ENCODE measurements at places on chromosomes 11 and 22.

DNA sequence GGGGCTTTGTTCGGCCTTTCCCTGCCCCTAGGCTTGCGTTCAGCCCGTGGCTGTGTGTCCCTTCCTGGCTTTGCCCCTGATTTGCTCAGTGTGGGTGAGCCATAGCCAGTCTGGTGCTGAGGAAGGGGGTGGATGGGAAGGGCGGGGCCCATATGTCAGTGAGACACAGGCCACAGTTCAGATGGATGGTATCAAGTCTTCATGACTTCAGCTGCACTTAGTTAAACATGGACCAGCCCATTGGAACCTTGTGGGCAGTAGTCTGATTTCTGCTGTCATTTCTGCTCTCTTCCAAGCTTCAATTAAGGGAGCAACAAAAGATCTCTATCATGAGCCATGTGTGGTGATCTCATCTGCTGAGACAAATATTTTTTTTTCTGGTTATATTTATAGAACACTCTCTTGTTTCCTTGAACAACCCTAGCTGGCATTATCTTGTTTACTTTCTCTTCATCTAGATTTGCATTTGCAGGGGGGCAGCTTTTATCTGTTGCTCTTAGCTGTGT is 21.6 kb upstream of the PEX26 start:
- no peak for DNase-seq

DNA sequence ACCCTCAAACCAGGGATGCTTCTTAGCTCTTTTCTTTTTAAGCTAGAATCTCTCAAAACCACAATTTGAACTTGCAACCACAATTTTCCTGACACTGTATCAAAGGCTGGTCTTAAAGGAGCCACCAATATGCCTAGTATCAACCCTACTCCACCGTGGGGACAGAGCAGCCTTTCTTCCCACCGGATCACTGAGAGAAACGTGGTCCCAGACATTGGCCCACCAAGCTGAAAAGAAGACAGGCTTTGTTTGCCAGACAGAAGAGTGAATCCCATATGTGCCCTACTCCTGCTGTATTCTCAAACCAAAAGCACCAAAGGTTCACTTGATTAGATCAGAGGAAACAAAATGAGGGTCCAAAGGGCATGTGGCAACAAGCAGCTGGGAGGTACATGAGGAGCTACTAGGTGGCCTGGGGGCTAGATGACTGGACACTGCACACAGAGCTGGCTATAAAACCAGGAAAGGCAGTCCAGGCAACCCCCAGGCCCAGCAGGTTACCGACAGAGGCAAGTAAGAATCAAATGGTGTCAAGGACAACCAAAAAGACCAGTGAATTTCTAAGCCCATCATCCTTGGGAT is 3.6 kb upstream of the VWCE start:
- DNase-seq = no peak

DNA sequence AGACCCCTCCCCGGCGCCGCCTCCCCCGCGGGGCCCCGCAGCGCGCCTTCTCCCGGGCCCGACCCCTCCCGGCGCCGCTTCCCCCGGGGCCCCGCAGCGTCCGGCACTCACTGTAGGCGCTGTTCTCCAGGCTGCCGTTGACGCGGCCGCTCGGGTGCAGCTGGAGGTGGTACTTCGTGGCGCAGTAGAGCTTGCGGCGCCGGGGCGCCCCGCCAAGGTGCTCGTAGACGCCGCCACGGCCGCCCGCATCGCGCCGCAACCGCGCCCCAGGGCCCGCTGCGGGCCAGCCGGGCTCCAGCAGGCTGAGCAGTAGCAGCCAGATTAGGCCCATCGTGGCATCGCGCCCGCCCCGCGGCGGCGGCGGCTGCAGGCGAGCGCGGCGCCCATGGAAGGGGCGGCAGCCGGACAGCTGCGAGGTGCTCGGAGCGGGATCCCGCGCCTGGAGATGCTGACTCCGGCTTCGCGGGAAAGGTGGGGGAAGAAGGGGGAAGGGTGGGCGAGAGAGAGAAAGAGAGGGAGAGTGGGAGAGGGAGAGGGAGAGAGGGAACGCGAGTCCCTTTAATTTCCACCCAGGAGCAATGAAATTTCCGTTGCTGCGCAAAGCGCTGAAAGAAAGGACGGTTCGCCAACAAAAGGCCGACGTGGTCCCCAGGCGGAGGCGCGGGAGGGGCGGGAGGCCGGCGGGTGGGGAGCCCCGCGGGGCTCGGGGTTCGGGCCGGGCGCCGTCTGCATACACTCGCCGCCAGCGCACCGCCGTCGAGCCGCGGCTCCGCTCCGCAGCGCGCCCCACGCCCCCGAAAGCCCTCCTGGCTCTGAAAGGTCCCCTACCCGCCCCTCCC is at the start of gene FGF3:
Gene FGF3 (minus strand): TSS at position 814 of the 839 bp plus-strand sequence. CDS start 483 bp downstream, at position 331.
- no peak for DNase-seq

GRCh38 chr22:24107661-24108060 is 73.6 kb upstream of the SUSD2 start:
- no peak for DNase-seq

- no peak for DNase-seq
Measured at GRCh38 chr22:41092847-41093411, 537 bp downstream of the EP300 start.

DNA sequence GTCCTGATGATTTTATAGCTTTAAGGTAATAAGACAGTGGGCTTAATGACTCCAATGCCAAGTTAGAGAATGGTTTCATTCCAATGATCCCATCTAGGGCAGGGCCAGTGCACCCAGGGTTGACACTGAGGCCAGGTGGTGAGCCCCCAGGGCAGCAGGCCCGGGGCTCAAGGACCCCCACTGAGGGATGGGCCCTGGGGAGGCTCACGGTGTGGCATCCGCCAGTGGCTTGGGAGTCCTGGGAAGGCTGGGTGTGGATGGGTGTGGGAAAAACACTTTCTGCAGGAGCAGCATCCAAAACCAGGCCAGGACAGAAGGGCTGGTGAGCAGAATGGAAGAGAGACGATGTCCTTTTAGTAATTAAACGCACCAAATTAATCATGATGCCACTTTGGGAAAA is 626.3 kb downstream of the TBC1D22A start:
- DNase-seq = no peak

- no peak for DNase-seq
Measured at GRCh38 chr22:29309332-29310064, 3.0 kb downstream of the GAS2L1 start.

DNA sequence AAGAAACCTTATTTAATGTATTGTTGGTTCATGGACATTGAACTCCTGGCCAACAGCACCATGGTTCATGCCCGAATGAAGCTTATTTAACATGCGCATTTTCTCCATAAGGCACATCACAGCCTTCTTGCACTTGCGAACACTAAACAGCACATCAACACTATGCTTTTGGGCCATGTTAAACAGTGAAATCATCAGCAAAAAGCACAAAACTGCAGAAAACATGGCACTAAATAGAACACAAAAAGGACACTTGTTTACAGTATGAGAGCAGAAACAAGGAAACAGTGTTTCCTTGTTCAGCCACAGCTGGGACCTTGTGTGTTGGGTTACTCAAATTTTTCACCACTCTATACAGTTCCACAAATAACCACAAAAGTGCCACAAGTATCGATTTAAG is 122.3 kb downstream of the MSANTD4 start:
- no peak for DNase-seq

- DNase-seq = no peak
Measured at GRCh38 chr22:35593891-35594470, 23.1 kb downstream of the MB start.

- no peak for DNase-seq
Measured at GRCh38 chr11:75011872-75012271, 23.1 kb downstream of the NEU3 start.

GRCh38 chr11:127345819-127346459 is 345.4 kb upstream of the KIRREL3 start:
- no peak for DNase-seq

GRCh38 chr11:34259087-34259486 is 98.7 kb downstream of the ABTB2 start:
- no peak for DNase-seq

GRCh38 chr11:13105237-13105844 is 96.2 kb downstream of the RASSF10 start:
- no peak for DNase-seq

- DNase-seq = peak; percentile 62
Measured at GRCh38 chr22:36286096-36286957, 33.4 kb downstream of the APOL1 start.

- DNase-seq = no peak
Measured at GRCh38 chr11:120819003-120819402, 204.9 kb upstream of the TBCEL start.

GRCh38 chr22:35862697-35863096 is 145.0 kb downstream of the APOL5 start:
- no peak for DNase-seq

- peak; percentile 17 for DNase-seq
Measured at GRCh38 chr11:67584205-67584880, 731 bp downstream of the GSTP1 start.

DNA sequence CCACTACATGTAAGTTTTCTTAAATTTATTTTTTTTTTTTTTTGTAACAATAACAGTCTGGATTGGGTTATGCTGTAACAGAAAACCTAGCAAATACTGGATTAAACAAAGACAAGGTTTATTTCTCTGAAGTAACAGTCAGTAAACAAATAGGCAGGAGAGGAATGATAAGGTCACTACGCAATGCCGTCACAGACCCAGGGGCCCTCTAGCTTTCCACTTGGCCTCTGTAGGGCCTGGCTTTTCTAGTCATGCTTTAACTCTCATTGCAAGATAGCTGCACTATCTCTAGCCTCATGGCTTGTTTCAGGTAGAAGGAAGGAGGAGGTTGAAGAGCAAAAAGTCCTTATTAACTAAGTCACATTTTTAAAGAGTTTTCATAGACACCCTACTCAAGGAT is 6.5 kb downstream of the OR10A6 start:
- no peak for DNase-seq

GRCh38 chr11:19253817-19254216 is 13.1 kb upstream of the E2F8 start:
- DNase-seq = no peak

DNA sequence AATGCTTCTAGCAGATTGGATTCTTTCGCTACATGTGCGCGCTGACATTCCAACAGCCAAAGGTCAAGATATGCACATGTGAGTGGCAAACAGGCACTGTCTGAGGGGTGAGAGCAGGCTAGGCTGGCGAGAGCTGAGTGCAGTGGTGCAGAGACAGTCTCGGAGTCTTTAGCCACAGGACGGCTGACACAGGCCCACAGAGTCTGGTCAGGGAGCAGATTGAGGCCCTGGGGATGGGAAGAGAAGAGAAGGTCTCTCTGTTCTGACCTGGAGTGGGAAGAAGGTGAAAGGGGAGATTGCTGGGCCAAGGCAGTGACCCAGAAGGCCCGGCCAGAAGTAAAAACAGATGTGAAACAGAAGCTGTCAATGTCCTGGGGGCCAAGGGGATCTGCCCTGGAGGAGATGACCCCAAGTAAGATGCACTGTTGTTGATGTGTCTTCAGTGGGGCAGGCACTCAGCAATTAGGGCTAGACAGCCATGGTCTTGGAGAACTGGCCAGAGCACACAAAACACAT is 197.8 kb downstream of the ETS1 start:
- DNase-seq = no peak

- DNase-seq = no peak
Measured at GRCh38 chr11:113238721-113239120, 75.7 kb upstream of the TTC12 start.

GRCh38 chr11:12042215-12042676 is 33.8 kb upstream of the DKK3 start:
- DNase-seq = no peak

- DNase-seq = no peak
Measured at GRCh38 chr22:31892080-31892433, 52.3 kb upstream of the YWHAH start.

DNA sequence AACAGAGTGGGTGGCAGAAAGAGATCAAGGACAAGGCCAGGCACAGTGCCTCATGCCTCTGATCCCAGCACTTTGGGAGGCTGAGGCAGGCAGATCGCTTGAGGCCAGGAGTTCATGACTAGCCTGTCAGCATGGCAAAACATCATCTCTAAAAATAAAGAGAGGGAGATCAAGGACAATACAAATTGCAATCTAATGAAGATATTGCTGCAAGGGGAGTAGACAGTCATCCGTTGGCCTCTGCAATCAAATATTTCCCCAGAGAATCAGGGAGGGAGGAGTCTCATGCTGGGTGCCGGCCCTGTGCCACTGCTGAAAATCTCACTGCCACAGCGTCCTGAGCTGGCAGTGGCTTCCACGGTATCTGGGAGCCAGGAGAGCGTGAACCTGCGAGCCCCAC is 19.4 kb upstream of the IL17RA start:
- no peak for DNase-seq

GRCh38 chr11:98600786-98601773 is 419.7 kb upstream of the CNTN5 start:
- DNase-seq = no peak

DNA sequence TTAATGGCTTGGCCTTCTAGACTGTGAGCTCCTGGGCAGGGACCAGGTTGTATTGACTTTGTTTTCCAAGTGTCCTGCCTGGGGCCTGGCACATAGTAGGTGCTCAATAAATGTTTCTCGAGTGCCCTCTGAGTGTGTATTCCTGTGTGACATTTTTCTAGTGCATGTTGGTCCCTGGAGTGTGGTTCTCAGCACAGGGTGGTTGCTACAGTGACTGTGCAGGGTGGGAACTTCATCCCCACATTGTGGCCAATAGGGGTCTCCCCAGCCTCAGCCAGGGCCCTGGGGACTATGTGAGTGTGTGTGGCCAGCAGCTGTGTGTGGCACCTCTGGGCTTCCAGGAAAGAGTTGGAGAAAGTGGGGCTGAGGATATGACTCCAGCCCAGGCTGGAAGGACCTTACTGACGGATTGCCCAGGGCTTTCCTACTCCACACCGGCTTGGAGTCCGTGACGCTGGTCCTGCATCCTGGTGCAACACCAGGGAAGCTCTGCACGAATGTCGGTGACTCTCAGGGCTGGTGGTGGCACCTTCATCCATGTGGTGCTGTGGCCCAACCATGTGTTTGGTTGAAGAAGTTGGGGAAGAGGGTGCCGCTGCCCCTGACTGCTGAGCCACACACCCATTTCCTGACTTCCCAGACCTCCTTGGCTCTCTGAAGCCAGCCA is 9.0 kb upstream of the MARK2 start:
- DNase-seq = no peak

DNA sequence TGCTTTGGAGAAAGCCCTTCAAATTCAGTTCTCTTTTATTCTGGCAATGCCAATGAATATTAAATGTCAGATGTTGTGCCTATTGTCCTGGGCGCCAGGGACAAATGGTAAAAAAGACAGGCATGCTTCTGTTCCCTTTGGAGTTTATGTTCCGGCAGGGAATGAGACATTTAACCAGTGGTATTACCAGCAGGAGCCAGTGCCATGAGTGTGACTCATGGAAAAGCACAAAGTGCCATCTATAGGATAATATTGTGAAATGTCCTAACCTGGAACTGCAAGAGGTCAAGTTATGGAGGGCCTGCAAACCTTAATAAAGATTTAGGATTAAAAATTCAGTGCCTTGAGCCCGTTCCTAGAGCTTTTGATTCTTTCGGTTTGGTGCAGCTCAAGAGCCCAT is 39.5 kb downstream of the REXO2 start:
- no peak for DNase-seq

GRCh38 chr11:69088676-69089146 is 40.0 kb downstream of the TPCN2 start:
- peak; percentile 41 for DNase-seq

GRCh38 chr11:19768197-19768596 is 55.6 kb downstream of the NAV2 start:
- no peak for DNase-seq
